ENCODE measurements at places on chromosomes 5 and 9.

DNA sequence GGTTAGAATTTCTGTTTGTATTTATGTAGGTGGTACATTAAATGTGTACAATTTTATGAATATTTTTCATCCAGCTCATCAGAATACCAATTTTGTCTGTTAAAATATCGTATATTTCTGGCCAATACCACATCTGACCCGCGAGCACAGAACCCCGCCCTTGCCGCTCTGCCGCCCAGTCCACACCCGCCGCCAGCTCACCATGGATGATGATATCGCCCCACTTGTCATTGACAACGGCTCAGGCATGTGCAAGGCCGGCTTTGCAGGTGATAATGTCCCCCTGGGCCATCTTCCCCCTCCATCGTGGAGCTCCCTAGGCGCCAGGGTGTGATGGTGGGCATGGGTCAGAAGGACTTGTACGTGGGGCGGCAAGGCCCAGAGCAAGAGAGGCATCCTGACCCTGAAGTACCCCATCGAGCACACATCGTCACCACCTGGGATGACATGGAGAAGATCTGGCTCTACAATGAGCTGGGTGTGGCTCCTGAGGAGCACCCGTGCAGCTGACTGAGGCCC is 153.2 kb downstream of the CAVIN4 start:
- DNase-seq = no peak

DNA sequence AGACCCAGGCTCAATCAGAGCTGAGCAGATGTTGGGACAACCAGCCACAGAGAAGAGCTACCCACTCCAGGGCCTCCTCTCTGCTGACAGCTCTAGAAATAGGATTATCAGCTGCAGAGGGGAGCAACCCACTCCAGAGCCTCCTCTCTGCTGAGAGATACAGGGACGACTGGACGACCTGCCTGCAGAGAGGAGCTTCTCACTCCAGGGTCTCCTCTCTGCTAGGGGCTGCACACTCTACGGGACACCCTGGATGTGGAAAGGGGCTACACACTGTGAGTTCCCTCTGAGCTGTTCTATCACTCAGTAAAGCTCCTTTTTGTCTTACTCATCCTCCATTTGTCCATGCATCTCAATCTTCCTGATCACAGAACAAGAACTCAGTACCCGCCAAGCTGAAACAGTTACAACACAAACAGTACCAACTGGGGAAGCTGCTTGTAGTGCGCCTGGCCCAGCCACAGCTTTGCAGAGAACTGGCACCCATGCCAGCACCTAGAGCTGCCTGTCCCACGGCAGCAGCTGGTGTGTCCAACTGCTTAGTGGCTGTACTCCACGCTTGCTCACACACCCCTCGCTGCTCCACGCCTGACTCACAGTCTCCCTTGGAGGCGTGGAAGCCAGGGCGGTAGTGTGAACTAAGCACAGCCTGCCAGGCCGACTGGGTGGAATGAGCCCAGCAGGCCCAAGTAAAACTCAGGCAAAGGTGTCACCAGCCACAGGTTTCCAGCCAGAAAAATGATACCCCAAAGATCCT is 56.8 kb downstream of the PRELID2 start:
- no peak for DNase-seq

DNA sequence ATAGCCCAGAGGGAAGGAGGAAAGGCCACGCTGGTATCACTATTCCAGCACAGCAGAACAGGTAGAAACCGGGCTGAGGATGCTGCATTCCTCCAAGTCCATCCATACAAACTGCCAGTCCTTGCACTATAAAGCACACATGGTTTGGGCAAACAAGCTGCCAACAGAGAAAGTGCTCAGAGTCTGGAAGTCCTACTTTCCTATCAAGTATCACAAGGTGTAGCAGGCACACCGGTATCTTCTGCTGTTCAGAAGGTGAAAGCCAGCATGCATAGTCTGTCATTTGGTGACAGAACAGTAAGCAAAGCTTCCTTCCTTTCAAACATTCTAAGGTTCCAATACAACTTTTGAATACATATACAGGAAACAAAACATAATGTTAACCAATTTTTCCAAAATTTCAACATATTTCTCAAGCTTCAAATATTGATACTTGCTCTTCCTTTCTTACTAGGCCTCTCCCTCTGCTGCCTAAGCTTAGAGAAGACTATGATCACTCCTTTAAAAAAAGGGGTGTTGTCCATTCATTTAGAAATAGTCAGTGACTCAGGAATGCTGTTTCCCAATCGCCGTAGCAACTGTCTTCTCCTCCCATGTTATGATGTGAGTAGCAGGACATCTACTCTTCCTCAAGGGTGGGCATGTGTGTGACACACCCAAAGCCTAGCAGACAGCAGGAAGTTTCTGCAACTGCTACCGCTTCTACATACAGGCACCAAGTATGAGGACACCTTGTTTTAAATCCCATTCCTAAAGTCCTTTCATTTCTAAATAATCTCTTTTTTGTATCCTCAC is 14.7 kb downstream of the DIAPH1 start:
- DNase-seq = no peak

DNA sequence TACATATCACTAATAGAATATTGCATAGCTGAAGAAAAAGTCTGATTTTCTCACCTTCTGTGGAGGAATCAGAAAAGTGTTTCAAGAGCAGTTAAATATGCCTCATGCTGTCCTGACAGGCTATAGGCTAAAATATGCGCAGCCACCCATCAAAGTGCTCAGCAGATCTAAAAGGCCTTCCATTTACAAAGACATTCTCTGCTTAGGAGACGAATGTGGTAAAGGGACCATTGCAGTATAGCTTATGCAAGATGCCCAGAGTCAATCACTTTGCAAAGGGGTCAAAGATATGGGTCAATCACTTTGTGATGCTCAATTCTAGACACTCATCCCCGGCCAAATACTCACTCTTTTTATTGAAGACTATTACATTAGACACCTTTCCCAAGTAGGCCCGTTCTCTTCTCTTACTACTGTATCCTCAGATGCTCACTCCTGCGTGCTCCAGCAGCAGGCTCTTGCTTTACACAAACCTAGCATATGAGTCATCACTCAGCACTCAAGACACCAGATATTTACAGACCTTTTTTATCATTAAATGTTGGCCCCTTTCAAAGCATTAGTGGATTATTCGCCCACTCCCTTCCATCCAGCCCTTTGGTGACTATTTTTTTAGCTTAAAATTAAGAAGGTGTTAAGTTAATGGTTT is 568.2 kb upstream of the CDH18 start:
- DNase-seq = no peak

- DNase-seq = no peak
These were observed 55.9 kb downstream of the YIPF5 start for GRCh38 chr5:144114571-144114970.

- DNase-seq = no peak
These were observed 5.2 kb downstream of the NIPBL start for GRCh38 chr5:36881807-36882206.

- no peak for DNase-seq
These were observed 523.0 kb downstream of the MTRR start for GRCh38 chr5:8391911-8392310.

DNA sequence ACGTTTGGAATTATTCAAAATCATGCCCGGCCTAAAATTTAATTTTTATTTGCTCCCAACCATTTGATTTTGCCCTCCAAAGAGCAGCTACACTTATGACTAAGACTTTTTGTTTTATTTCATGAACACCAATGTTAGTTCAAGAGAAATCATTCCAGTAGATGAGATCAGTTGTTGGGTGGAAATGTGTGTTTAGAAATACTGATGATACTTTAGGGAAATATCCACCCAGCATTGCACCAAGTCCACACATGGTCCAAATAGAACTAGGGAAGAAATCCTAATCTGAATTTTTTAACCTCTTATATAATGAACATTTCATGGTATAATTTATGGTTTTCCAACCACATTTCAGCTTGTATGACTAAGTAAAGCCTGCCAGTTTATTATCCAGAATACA is 28.3 kb upstream of the GOLPH3 start:
- DNase-seq = no peak

DNA sequence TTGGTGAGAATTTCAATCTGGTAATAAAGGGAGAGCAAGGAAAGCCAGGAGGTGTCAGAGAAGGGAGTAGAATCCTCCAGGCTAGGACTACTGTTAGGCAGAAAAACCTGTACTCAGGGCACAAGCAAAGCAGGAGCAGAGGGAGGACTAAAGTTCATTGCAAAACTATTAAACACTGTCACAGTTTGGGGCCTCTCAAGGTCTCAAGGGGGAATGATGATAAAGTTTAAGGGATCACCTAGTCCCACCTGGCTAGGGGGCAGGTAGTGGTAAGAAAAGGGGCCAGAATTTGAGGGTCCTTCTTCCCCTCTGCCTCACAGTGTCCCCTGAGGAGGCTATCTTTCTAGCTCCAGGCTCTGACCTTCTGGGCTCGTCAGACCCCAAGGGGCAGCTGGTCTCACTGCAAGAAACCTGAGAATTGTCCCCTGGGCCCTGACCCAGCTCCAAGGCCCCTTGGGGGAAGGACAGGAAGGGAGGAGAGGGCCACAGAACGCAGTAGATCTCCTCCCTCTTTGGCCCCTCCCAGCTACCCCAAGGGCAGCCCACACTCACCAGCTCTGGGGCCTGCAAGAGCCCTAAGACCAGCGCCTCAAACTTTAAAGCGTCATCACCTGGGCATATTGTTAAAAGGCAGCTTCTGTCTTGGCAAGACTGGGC is 974 bp downstream of the CCDC69 start:
- DNase-seq = no peak

DNA sequence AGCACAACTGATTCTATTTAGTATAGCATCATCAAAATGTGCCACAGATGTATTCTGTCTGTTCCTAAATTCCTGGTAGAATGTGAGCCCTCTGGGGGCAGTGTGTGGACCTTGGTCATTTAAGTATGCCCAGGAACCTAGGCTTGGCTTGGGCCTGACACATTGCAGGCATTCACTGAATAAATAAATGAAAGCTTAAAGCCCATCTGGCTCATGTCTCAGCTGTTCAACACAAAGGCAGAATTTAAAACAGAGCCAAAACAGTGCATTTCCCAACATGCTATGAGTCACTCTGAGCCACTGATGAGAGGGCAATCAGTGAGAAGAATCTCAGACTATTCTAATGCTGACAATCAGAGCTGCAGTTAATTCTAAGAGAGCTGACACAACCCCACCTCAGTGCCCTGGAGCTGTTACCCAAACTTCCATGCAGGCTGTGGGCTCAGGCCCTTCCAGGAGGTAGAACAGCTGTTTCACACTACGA is 8.1 kb downstream of the FAM193B start:
- DNase-seq = no peak

- DNase-seq = no peak
These were observed 315.2 kb downstream of the ARHGAP26 start for GRCh38 chr5:143085319-143085917.

- no peak for DNase-seq
These were observed 52.8 kb downstream of the CAST start for GRCh38 chr5:96714951-96715451.

DNA sequence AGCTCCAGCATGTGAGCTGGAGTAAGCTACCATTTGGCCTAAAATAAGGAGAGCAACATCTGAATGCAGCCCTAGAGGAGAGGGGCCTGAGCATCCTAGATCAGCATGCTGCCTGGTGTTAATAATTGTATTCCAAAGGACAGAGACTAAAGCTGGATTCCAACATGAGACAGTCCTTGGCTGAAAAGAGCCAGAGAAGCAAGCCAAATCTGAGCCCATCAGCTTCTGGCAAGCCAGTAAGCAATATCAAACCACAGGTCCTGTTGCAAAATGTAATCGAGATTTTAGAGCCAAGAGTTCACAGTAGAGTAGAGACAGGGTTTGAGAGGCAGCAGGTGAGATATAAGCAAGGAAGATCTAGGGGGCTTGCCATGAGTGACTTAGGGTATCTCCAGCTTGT is 42.3 kb upstream of the DMAC1 start:
- DNase-seq = no peak

GRCh38 chr9:122477346-122477745 is 380 bp downstream of the OR1J1 start:
- DNase-seq = no peak

DNA sequence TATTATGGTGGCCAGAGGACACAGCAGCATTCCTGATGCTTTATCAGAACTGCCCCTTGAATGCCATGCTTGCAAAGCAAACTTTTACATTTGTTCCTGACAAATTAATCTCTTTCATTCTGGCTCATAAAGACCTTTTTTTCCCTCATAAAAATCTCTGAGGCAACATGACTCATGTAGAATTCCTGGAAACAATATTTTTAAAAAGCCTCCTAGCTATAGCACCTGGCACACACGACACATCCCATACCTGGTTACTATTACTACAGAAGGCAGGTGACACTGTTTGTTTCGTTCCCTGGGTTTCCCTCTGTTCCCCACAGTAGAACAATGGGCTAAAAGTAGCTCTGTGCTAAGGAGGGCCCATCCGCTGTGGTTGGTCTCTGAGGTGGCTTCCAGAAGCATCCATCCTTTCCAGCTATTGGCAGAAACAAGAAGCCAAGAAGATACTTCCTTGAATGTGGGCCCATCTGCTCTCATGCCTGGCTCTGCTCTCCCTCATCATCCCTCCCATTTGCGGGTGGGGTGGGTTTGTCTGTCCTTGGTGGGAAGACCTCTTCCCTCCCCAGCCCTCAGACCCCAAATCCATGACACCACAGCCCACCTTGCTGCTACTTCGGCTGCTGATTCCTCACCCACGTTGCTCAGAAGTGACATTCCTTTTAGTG is 59.1 kb downstream of the GALNT12 start:
- DNase-seq = no peak

- DNase-seq = no peak
These were observed 162.9 kb upstream of the FTMT start for GRCh38 chr5:121688781-121689180.

DNA sequence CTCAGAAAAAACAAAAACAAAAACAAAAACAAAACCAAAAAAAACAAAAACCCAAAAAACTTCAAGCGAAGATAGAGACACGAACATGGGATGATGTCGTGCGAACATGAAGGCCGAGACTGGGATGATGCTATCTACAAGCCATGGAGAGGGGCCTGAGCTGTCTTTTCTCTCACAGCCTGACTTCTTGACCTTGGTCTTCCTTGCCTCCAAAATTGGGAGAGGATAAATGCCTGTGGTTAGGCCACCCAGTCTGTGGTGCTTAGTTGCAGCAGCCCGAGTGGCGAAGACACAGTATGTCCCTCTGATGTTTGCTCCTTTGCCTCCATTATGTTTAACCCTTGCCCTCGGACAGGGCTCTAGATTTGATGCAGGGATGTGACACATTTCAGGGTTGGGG is 130.4 kb upstream of the BASP1 start:
- DNase-seq = no peak

- no peak for DNase-seq
These were observed 47.9 kb upstream of the BASP1 start for GRCh38 chr5:17169507-17169906.

DNA sequence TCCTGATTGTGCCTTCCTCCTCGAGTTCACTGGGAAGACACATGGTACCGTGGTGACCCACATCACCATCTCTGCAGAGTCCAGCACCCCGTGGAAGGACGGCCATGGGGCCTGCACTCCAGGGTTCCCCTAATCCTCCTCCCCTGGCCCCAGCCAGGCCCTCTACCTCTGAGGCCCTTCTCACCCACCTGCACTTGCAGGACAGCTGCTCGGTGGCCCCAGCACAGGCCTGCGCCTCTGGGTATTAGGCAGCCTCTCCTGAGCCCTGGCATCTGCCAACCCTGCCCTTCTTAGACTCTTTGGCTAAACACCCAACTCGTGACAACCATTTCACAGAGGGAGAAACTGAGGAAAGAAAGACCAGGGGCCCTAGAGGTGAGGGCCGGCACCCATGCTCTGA is 28.9 kb upstream of the CPLX2 start:
- no peak for DNase-seq

GRCh38 chr9:6931913-6932312 is 174.1 kb downstream of the KDM4C start:
- no peak for DNase-seq

- DNase-seq = no peak
These were observed 471.3 kb upstream of the KLF4 start for GRCh38 chr9:107960916-107961315.

Data from stimulated activated CD4-positive, alpha-beta T cell treated with anti-CD3 and anti-CD28 coated beads, Interleukin-1b, Interleukin-23, amount 100 ng/mL, for 1 hour (primary cell).